ENCODE measurements at places on chromosomes 7 and 10. TPM values are rescaled to one million over a fixed set of nuclear protein-coding genes. Genes with fewer than 3 reads are reported as not detected.

PLEKHS1 gene
- total RNA-seq: 13.8 TPM

TBC1D12 gene
- 6.1 TPM for total RNA-seq

DEPP1 gene
- 16.5 TPM for total RNA-seq

ABCC2 gene
- 1.2 TPM for total RNA-seq

MYPN gene
- total RNA-seq: 0.38 TPM

SLC29A4 gene
- 1.9 TPM for total RNA-seq
